GM12878 (cell line): ENCODE measurements at places on chromosomes 7 and 10. TPM values are rescaled to one million over a fixed set of nuclear protein-coding genes. Genes with fewer than 3 reads are reported as not detected.

GRCh38 chr10:14625192-14625631 is 149.5 kb downstream of the FAM107B start:
- DNase-seq: no peak

The HOXA1 gene
- not detected in 2 replicates for polyA plus RNA-seq

The ZPBP gene
- polyA plus RNA-seq: 0.28 TPM in 1 of 2 replicates, not detected in the other

GRCh38 chr10:112955582-112956421 is 5.8 kb downstream of the TCF7L2 start:
- no peak for DNase-seq

The FAM25C gene
- not detected in 2 replicates for polyA plus RNA-seq

DNA sequence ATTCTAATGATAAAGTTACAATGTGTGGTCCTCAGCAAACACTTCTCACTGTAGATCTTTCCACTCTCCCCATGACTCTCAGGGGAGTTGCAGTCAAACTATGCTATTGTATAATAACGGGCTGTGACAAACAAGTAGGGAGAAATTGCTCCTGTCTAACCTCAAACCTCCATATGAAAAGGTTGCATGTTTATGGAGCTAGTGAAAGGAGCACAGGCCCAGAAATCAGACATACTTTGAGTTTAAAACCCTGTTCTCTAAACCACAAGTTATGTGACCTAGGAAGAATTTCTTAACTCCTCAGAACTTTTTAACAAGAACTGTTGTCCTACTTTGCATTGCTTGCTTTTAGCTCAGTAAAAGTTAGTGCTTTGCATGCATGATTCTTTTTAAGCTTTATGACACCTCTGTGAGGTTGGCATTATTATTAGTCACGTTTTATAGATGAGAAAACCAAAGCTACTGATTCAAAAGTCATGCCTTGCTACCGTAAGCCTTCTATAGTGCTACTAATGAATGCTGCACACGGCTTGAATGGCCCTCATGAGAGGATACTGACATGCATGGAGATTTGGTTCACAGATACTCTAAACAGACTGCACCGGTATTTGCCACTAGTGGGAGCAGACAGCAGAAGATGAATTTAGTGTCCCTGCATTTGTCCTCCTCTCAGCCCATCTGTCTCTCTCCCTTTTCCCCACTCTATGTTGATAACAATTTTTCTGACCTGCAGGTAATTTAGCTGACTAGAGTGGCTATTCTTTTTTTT is 129.5 kb upstream of the PCGF5 start:
- no peak for DNase-seq
